A172 (cell line): ENCODE measurements at places on chromosomes 2 and 18. TPM values are rescaled to one million over a fixed set of nuclear protein-coding genes. Genes with fewer than 3 reads are reported as not detected.

DNA sequence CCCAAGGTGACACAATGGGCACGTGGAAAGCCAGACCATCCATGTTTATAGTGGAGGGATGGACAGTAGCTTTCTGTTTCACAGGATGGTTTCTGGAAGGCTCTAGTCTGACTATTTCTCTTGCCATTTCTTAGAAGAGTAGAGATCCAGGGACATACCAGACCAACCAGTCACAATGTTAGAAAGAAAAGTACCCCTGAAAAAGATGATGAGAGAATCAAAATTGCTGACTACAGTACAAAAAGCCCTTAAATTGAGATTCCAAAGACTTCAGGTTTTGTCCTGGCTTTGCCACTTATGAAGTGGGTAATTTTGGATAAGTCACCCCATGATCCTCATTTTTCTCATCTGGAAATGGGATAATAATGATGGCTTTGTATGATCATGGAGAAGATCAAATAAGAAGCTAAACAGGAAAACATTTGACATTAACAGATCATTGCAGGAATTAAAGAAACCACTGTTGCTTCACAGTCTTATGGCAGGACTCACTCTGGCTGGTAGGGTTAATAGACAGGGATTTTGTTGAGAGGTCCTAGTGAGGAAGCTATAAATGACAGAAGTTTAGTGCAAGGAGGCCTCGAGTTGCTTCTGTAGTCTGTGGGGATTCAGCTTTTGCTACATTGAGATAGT, 386.0 kb downstream of the IRS1 start:
- DNase-seq, result no peak

DNA sequence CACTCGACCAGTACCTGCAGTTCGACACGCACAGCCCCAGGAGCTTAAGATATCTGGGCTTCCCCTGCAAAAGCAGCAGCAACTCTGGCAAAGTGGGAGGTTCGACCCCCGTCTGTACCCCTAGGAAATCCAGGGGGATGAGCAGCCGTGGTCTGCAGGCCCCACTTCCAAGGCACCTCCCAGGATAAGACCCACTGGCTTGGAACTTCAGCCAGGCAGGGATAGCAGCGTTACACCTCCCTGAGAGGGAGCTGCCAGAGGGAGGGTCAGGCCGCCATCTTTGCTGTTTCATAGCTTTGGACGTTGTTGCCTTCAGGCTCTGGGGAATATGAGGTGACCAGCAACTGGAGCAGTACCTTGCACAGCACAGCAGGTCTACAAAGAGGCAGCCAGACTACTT, 351.1 kb downstream of the SOX11 start:
- DNase-seq, result no peak

DNA sequence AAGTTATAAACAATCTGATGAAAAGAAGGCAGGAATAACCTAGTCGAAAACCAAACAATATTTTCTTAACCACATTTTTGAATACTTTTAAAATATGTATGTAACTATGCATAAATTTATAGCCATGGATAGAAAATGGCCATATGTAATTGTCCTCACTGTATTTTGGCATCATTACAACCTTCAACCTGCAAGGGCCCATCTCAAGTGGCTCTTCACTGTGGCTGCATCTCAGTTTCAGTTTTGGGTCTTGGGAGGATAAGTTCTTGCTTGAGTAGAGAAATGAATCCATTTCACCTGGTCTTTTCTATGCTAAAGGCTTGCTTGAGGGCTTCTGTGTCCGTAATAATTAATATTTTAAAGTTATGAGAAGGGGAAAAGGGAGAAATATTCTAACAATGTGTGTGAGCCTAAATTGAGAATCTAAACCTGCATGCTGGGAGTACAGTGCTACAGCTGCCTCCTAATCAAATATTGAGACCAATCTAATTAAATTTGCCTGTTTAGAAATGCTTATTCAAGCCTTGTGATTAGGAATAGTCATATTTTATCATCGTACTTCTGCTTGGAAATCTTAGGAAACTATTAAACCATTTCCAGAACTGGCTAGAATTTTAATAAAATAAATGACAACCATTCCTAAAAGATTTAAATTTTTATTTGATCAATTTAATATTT, 92.5 kb downstream of the EML4 start:
- DNase-seq, result no peak

GRCh38 chr2:72963423-72964145, 46.3 kb downstream of the EMX1 start:
- DNase-seq, result no peak

- peak; percentile 99 for DNase-seq
Measured at GRCh38 chr2:240433973-240434727, 1.3 kb upstream of the GPC1 start.

DNA sequence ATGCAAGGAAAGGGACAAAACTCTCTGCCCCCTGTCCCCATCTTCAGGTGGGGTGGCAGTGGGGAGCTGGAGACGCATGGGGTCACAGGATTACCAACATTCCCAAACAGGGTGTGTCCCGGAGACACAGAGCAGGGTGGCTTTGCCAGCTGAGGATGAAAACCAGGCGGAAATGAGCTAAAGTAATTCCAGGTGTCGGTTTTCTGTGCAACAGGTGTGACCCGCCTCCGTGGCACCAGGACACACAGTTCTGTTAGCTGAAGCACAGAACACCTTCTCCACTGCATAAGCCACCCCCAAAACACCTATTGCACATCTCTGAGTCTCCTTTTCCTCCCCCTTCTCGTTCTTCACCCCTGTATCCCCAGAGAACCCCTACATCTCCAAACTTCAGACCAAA, 122.7 kb upstream of the GLI2 start:
- no peak for DNase-seq

- DNase-seq, result no peak
Measured at GRCh38 chr2:45786836-45787357, 135.4 kb downstream of the PRKCE start.

GRCh38 chr2:194103941-194104659, 1552.9 kb upstream of the SLC39A10 start:
- DNase-seq, result no peak

- DNase-seq, result no peak
Measured at GRCh38 chr2:205696331-205696926, 14.1 kb downstream of the NRP2 start.

DNA sequence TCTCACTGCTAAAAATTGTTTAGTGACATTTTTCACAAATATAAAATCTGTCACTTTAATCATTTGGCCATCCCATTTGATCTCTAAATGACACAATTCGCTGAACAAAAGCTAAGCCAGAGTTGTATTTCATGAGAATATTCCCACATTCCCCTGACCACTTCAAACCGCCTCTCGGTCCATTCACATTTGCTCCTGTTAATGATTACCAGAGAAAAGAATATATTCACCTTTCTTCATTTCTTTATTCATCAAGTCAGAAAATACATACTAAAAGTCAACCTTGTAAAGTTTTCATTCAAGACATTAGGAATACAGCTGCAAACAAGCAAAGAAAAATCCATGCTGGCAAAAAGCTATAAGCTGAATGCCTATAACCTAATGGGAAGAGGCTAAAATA, 225.5 kb downstream of the DOK6 start:
- DNase-seq, result no peak

DNA sequence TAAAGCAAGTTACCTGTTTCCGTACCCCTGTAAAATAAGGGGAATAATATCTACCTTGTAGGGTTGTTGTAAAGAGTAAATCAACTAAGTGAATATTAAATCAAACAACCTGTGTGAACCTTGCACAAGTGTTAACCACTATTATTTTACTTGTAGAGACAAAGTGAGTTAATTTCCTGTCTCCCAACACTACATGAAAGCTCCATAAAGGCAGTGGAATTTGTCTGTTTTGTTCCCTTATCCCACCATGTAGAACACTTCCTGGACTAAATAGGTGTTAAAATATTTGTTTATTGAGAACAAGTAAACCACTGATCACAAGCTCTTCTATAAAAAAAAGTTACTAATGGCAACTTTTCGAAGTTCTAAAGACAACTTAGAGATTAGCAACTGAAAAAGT, 3.3 kb downstream of the ARL5A start:
- no peak for DNase-seq

GRCh38 chr2:109324861-109325260, 195.9 kb downstream of the SH3RF3 start:
- peak; percentile 92 for DNase-seq

DNA sequence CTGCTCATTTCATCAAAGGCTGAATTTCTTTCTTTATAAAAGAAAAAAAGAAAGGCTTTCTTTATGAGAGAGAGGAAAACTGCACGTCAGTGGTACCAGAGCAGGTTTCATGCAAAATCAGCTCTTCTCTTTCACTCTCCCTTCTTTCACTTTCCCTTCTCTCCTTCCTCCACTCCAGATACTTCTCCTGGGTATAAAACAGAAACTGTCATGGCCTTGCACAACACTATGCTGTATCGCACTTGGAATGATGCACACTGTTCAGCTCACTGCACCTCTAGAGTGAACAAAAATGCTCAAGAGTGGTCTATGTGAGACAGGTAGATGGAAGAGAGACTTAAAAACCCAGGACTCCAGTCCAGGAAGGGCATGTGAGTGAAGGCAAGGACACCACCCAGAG, 73.8 kb downstream of the KLF7 start:
- DNase-seq, result no peak

- no peak for DNase-seq
Measured at GRCh38 chr2:233343171-233343705, 11.1 kb upstream of the DGKD start.

DNA sequence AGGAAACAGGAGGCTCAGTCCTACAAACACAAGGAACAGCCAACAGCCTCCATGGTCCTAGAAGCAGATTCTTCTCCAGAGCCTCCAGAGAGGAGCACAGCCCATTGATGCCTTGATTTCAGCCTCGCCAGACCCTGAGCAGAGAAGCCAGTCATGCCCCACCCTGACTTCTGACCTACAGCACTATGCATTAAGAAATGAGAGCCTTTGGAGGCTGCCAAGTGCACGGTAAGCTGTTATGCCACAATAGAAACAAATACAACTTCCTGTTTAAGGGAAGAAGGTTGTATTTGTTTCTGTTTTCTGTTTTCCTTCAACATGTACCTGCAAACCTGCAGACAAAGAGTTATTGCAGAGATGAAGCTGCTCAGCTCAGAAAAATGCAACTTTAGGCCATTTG, 181.3 kb upstream of the AGAP1 start:
- no peak for DNase-seq

DNA sequence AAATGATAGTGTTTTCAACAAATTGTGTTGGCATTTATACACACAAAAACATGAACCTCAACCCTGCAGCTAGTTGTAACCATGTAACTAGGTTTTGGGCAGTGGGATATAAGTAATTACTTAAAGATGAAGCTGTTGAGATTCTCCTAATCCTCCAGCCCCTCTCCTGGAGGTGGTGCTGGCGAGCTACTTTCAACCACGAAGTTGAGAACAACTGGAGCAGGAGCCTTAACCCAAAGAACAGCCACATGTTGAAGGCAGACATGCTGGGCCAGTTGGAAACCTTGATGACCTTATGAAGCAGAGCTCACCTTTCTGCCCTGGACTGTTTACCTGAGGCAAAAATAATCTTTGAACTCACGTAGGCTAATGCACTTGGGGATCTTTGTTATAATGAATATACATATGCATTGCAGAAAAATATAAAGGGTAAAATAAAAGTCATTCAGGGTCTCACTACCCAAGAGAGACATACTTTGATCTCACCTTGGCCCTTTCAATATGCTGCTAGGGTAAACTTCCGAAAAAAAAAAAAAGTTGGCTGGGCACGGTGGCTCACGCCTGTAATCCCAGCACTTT, 89.6 kb upstream of the NPAS2 start:
- peak; percentile 51 for DNase-seq

DNA sequence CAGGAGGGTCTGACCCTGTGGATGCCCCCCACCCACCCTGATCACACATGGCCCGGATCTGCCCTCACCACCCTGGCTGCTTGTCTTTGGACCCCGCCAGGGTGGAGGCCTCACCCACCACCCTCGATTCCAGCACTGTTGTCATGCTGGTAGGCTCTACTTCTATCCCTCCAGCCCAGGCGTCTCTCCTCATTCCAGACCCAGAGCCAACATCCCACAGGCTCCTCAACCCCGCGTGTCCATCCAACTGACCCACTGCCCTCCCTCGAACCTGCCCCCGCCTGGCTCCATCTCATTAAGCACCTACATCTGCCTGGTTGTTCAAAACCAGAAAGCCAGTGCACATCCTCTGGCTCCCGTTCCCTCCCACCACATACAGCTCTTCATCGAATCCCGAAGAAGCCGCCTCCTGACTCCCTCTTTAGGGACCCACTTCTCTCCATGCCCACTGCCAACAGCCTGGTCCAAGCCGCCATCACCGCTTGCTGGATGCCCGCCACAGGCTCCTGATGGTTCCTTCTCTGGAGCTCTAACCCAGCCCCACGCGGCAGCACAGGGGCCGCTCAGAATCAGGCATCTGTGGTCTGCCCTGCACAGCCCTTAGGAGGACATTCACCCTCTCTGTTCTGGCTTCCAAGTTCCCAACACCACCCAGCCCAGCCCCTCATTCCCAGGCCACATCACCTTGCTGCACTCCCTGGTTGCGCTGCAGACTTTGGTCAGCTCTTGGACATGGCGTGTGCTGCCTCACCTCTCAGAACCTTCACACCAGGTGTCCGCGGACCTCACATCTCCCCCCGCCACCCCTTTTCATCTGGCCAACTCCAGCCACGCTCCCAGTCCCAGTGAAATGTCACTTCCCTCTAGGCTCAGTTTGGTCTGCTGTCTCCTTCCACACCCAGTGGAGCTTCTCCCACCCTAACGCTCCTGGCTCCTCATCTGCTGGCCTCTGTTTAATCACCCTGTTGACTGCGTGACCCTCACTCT, 43.0 kb downstream of the EMX1 start:
- DNase-seq, result no peak

DNA sequence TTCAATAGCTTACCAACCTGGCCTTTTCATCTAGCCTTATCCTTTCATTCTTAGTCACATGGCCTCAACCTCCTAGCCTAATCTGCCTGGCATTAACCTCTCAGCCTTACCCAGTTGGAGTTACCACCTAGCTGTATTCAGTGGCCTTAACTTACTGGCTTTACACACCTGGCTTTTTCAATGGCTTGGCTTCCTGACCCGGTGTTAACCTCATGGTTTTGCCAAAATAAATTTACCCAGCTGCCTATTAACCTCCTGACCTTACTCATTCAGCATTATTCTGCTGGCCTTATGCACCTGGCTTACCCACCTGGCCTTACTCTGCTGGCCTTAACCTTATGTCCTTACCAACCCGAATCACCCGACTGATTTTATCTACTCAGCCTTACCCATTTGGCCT, 135.5 kb upstream of the ZSWIM2 start:
- no peak for DNase-seq

MC5R gene
- 6.7 and 7.5 TPM in 2 replicates for total RNA-seq

FER1L5 gene
- total RNA-seq, result 0.10 and 0.22 TPM in 2 replicates

C2orf78 gene
- not detected in 2 replicates for total RNA-seq

GKN1 gene
- not detected in 2 replicates for total RNA-seq

BCL2 gene
- total RNA-seq, result 2.5 and 3.7 TPM in 2 replicates

PHLPP1 gene
- 6.4 and 7.9 TPM in 2 replicates for total RNA-seq

PDE11A gene
- 0.03 and 0.91 TPM in 2 replicates for total RNA-seq

ALLC gene
- total RNA-seq, result not detected in 2 replicates

CTLA4 gene
- total RNA-seq, result not detected in 2 replicates

GALNT13 gene
- total RNA-seq, result 0.05 and 0.36 TPM in 2 replicates

CYP1B1 gene
- total RNA-seq, result 0.31 and 0.38 TPM in 2 replicates

CFAP53 gene
- 0.24 and 0.86 TPM in 2 replicates for total RNA-seq

TTL gene
- 62.1 and 75.3 TPM in 2 replicates for total RNA-seq

MFF gene
- 165 and 192 TPM in 2 replicates for total RNA-seq
